NCI-H1105 (cell line): ENCODE measurements at places on chromosomes 2 and 18.

DNA sequence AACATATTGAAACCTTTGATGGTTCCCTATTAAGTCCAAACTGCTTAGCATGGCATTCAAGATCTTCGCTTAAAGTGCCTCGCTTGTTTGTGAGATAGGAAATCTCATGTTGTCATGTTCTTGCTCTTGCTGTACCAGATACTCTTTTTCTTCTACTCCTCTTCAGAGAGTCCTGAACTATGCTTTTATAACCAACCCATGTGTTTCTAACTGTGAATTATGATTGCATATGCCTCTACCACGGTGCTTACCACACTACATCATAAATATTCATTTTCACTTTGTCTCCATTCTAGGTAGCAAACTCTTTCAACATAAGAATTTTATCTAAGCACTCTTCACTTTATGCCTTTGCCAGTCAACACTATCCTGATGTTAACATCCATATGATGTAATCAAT lies 23.6 kb downstream of the STAT4 start:
- DNase-seq = no peak

DNA sequence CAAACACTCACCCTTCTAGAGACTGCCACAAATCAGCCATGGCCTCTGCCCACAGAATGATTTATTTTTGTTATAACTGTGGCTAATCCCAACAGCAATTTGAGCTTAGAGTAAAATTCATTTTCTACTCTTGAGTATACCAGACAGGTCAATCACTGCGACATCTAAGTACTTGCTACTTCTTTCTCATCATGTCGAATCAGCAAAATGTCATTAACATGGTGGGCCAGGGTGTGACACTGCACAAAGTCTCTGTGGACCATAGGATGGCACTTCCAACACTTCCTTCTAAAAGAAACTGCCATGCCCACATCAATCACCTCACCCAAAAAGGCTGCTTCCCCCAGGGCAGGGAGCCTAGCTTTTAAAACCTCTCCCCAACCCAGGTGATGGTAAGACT lies 64.4 kb downstream of the KCNG3 start:
- DNase-seq = no peak

DNA sequence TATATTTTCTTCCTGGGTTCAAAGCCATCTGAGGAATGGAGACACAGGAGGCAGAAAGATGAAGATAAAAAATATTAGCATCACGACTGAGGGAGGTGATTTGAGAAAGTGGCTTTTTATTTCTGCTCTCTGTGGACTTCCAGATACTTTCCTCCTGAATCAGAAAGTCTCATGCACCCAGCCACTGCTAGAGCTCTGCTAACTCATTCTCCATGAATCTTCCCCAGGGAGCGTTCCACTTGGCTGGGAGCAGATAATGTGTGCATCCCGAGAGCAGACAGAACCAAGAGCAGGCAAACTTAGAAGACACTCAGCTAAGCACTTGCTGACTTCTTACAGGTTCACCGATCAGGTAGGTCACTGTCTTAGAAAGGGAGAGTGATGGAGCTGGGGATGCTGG lies 264.1 kb upstream of the THUMPD2 start:
- no peak for DNase-seq

DNA sequence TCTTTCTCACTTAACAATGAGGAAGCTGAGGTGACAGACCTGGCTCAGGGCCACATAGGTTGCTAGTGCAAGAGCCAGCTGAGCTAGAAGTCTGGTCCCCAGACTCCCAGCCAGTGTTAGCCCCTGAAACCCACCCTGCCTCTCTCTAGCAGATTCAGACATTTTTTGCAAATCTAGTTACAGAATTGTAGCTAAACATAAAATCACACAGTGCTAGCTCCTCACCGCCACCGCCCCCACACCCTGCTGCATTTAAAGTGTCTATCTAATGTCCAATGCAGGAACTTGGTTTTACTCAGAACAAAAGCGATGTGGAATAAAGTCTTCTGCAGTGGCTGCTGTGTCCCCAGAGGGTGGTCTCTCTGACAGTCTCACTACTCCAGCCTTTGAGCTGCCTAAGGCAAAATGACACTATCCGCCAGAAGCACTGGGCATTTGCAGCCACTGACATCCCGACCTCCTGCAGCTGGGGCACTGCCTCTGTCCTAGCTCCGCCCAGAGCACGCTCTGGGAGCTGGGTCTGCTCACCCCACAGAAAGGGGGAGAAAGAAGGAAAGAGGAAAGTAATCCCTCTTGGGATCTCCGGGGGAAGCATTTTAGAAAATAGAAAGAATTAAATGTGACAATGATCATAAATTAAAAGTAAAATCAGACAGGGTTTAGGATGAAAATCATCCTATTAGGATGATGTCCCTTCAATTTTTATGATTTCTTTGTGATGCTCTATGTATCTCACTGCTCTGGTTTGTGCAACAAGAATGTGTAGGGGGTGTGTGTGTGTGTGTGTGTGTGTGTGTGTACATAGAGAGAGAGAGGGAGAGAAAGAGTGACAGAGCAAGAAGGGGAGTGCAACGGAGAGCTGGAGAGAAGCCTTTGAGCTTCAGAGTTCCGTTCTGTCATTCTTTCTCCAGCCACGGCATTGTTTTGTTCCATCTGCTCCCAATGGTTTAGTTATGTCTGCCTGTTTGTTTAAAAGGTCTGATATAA lies 50.5 kb upstream of the ST8SIA3 start:
- no peak for DNase-seq

DNA sequence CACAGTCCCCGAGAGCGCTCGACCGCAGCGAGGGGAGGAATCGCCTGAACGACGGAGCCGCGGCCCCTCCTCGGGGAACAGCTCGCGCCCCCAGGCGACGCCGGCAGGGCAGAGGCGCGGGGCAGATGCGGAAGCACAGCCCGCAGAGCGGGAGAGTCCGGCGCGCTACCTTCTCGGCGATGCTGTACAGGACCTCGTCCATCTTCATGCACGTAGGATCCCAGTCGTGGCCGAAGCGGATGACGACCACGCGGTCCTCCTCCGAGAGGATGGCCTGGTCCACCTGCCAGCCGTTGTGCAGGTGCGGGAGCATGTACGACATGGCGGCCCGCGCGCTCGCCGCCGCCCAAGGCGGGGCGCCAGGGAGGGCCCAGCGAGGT lies 302 bp downstream of the TXNL4A start:
- peak; percentile 61 for DNase-seq

GRCh38 chr2:137947032-137947727 lies 17.1 kb upstream of the HNMT start:
- no peak for DNase-seq
